Stimulated activated naive CD8-positive, alpha-beta T cell treated with anti-CD3 and anti-CD28 coated beads, Interleukin-15, amount 100 ng/mL, for 72 hours (primary cell): ENCODE measurements at places on chromosomes 1 and 21.

DNA sequence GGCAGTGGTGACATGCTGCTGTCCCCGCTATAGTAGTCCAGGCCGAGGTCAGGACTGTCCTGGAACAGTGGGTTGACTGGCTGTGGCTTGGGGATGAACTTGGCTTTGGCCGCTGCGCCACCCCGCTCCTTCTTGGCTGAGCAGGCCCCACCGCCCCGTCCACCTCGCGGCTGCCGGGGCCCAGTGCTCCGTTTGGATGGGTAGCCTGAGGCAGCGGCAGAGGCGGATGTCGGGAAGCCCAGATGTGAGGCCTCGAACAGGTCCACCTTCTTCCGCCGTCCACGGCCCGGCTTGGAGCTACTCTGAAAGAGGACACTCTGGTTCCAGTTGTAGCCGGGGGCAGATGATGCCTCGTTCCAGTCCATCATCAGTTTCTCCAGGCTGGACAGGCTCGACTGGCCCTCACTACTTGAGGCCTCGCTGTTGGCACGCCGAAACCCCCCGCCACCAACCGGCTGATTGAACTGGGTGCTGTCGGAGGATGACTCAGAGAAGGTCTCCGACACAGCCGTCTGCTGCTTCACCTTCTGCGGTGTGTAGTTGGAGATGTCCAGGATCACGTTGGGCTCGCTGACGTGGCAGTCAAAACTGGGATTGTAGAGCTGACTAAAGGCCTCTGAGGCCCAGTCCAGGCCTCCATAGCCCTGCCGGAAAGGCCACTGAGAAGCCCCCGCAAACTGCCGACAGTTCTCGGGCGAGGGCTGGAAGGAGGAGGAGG is 55.6 kb downstream of the AHDC1 start:
- DNase-seq, result no peak

DNA sequence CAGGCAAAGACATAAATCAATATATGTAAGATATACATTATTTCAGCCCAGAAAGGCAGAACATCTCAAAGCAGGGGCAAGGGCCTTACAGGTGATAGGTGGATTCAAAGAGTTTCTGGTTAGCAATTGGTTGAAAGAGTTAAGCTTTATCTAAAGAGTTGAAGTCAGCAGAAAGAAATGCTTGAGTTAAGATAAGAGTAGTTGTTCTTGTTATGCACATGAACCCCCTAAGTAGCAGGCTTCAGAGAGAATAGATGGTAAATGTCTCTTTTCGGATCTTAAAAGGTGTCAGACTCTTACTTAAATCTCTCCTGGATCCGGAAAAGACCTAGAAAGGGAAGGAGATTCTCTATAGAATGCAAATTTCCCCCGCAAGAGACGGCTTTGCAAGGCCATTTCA is 8.3 kb upstream of the ZBTB40 start:
- DNase-seq, result no peak

- DNase-seq, result no peak
Observed at GRCh38 chr1:30740251-30741238, 17.0 kb downstream of the LAPTM5 start.

DNA sequence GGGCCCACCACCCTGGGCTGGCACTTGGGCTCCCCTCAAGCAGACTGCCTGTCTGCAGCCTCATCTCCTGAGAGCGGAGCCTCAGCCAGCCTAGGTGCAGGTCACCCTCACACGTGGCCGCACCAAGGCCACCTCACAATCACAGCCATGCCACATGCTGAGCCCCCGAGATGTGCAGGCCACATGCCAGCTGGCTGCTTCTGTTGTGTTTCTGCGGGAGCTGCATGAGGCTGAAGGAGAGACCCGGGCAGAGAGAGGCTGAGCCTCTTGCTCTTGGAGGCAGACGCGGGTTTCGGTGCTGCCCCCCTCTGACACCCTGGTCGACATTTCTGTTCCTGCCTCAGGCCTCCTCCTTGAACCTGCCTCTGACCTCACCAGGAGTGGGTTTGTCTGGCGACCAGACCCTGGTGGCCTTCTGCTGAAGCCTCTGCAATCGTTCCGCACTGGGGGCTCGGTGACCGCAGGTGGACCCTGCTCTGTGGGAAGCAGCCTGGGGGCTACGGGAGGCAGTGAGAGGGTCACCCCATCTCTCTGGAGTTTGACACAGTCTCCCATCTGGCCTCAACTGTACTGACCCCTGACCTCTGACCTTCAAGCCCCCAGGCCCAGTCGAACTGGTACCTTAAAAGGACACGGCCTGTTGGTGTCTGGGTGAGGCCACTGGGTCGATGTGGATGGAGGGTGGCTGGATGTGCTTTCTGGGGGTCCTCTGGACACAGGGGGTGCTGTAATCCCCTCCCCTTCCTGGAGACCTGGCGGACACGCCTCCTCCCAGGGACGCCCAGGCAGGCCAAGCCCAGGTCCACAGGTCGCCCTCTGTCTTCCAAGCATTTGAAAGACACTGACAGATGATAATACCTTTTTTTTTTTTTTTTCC is 13.0 kb upstream of the C1orf174 start:
- no peak for DNase-seq

- DNase-seq, result no peak
Observed at GRCh38 chr1:17120962-17121837, 1.9 kb upstream of the PADI2 start.

- no peak for DNase-seq
Observed at GRCh38 chr1:86233403-86233802, 76.8 kb upstream of the COL24A1 start.

GRCh38 chr1:10733474-10734366 is 62.7 kb downstream of the CASZ1 start:
- peak; percentile 65 for DNase-seq

DNA sequence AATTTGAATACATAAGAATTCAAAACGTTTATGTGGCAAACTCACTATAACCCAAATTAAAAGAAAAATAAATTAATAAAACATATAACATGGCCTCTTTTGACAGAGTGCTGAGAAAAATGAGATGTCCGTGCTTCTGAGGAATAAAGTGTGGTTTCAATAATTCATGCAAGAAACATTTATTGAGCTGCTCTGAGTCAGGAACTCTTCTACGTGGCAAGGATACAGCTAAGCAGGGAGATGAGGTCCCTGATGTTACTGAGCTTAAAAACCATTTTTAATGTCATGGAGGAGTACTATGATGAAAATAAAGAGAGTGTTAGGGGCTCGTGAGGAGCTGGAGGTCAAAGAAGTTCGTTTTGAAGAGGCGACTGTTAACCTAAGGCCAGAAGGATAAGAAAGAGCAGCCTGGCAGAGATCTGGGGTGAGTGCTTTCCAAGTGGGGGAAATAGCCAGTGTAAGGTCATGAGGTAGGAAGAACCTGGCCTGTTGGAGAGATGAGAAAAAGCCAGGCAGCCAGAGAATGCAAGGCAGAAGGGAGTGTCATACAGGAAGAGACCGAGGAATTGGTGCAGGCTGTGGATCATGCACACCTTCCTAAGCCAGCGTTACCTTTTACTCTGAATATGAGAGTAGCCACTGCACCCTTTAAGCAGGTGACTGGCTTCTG is 182.2 kb upstream of the DUSP10 start:
- DNase-seq, result no peak
